Kidney (tissue), 22 donors: ENCODE measurements at places on chromosomes 12 and 14.

DNA sequence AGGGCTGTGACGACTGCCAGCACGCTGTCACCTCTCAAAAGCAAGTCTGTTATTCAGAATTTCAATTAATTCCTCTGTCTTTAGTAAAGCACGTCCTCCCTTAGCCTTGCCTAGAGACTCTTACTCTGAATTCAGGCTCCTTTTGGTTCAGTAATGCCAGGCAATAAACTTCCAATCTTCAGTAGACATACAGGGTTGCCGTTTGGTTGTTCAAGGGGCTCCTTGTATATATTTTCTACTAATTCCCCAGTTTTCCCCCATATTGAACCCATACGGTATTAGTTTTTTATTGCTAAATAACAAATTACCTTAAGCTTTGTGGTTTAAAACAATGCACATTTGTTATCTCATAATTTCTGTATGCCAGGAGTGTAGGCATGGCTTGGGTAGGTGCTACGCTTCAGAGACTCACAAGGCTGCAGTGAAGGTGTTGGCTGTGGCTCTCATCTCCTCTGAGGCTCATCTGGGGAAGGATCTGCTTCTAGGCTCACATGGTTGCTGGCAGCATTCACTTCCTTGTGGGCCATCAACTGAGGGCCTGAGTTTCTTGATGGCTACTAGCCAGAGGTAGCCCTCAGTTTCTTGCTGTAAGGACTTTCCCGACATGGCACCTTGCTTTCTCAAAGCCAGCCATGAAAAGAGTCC is 7.3 kb upstream of the CLECL1 start:
- DNase-seq, result no peak

GRCh38 chr12:106101803-106102202 is 37.0 kb downstream of the NUAK1 start:
- no peak for DNase-seq

- DNase-seq, result peak; percentile 80
These were observed 725 bp downstream of the RIMBP2 start for GRCh38 chr12:130715150-130715997.

GRCh38 chr14:34649344-34649743 is 19.4 kb upstream of the SNX6 start:
- no peak for DNase-seq

- DNase-seq, result no peak
These were observed 25.1 kb downstream of the PRKAB1 start for GRCh38 chr12:119692997-119693396.

DNA sequence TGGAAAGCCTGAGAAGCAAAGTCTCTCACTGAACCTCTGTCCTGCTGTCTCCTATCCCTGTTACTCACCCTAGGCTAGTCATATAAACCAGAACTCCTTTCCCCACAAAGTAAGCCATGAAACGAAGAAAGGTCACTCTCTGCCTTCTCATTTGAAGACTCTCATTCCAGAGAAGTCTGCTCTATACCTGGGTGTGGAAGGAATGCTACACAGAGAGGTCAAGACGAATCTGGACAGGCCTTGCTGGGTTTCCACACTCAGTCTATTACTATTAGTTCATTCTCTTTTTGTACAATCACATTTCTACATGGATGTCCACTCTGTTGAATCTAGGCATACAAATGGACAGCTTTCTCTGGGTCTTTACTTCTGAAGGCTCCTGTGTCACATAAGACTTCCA is 2.4 kb upstream of the AEBP2 start:
- DNase-seq, result no peak

- no peak for DNase-seq
These were observed 90.0 kb downstream of the RIN3 start for GRCh38 chr14:92603309-92604242.

- no peak for DNase-seq
These were observed 49.5 kb downstream of the PRMT8 start for GRCh38 chr12:3540387-3540990.

- no peak for DNase-seq
These were observed 62.6 kb upstream of the ESRRB start for GRCh38 chr14:76313303-76313702.

DNA sequence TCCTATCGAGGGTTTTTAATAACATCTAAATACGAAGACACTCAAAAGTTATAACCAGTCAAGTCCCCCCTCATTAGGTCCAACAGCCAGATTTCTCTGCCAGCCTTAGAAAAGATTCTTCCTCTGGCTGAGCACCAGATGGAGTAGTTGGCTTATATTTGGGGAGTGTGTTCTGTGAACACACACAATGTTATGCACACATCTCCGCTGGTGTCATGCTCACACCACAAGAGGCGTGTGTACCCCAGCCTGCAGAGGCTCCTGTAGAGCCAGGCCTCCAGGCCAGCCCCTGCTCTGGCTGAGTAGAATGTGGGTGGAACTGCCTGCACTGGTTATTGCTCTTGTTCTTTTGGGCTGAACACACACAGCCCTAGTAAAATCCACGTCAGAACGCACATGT is 64.0 kb downstream of the PIWIL1 start:
- DNase-seq, result peak; percentile 50

GRCh38 chr12:106459534-106459933 is 102.0 kb downstream of the POLR3B start:
- no peak for DNase-seq

DNA sequence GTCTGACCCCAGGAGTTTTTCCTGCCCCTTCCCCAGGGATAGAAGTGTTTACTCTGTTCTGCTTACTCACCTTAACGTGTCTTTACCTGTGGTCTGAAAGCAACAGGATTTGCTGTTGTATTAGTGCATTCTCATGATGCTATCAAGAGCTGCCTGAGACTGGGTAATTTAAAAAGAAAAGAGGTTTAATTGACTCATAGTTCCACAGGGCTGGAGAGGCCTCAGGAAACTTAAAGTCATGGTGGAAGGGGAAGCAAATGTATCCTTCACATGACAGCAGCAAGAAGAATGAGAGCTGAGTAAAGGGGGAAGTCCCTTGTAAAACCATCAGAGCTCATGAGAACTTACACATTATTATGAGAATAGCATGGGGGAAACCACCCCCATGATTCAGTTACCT is 240.4 kb downstream of the SNAPC1 start:
- no peak for DNase-seq

- DNase-seq, result no peak
These were observed 33.1 kb upstream of the MMP19 start for GRCh38 chr12:55875704-55876467.

GRCh38 chr14:28635387-28635786 is 131.2 kb upstream of the FOXG1 start:
- no peak for DNase-seq

DNA sequence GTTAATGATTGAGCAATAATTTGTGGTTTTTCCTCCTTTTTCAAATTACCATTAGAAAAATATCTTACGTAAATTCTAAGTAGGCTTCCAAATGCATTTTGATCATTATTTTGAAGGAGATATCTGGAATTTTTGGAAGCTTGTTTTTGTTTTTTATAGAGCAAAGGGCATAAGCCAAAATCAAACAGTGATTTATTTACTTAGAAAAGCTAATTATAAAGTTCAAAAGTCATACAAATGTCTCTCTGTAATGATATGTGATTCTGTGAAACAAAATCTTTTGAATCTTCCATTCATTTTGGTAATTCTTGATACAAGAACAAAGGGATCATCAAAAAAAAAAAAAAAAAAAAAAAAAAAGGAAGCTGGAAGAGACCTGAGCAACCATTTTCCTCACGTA is 416.8 kb downstream of the ETNK1 start:
- DNase-seq, result no peak

DNA sequence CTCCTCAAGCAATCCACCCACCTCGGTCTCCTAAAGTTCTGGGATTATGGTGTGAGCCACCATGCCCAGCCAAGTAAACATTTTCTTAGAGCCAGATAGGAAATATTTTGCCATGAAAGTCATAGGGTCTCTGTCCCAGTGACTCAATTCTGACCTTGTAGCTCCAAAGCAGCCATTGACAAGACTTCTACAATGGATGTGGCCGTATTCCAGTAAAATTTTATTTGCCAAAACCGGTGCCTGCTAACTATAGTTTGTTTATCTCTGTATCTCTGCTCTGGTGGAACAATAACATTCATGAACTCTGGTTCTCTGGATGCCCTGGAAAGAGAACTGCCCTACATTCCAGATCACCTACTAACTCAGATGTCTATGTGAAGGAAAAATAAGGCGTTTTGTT is 54.6 kb upstream of the USP44 start:
- DNase-seq, result no peak

DNA sequence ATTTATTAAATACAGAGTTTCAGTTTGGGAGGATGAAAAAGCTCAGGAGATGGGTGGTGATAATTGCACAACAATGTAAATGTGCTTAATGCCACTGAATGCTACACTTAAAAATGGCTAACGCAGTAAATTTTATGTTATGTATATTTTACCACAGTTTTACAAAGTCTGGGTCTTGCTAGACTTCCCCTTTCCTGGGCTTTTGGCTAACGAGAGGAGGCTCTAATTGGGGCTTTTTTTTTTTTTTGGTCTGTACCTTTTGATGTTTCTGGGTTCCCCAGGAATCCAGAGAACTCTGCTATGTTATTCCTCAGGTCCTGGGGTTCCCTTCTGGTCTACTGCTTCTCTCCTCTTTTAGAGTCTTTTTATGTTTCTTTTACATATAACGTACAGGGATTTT is 355.5 kb downstream of the CACNA1C start:
- DNase-seq, result no peak

DNA sequence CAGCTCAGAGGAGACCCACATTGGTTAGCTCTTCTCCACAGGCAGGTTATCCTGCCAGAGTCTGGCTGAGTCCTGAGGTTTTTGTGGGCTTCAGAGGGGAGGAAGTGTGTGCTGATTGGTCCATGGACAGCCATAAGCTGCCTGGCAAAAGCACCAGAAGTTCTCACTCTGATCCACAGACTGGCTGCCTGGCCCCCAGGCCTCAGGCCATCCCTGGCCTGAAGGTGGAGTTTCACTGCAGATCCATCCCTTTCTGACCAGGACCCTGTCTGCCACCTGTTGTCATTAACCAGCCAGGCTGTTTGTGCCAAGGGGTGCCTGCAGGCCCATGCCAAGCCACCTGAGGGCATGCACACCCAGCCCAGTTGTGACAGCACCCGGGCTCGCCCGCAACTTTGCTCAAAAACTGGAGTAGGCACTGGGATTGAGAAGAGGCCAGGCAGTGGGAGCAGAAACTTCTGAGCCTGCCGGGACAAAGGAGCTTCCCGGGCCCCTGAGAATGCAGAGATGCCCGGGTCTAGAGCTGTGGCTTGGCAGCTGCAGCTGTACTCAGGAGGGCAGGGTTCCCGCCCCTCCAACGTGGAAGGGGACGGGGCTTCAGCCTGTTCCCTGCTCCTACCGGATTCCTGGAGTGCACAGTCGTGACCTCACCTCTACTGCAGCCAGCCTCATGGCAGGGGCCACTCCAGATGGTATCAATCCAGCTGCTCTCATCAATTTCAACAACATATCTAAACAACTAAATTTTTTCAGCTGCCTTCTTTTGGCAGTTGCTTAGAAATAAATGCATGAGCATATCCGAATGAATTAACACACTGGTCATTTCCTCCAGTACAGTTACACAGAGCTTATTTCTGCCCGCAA is 1277.3 kb downstream of the SLC16A7 start:
- no peak for DNase-seq

GRCh38 chr12:99119943-99120342 is 474.9 kb downstream of the APAF1 start:
- DNase-seq, result no peak

- DNase-seq, result no peak
These were observed 136.8 kb upstream of the PTPRB start for GRCh38 chr12:70774055-70774454.

DNA sequence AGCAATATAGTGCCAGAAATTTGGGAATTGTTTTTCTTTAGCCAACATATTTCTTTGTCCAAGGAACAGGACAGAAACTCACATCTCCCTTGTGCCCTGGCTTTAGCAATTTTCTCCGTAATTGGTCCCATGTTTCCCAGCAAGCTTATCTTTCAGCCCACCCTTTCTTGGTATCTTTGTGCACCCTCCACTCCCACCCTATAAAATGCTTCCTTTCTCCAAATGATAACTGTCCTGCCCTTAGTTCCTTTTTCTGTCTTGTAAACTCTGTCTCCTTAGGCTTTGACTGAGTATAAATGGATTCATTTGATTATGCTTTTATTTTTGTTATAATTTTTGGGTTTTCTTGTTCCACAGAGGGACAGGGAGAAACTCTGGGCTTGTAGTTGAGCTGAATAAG is 442.8 kb downstream of the ATP23 start:
- no peak for DNase-seq

DNA sequence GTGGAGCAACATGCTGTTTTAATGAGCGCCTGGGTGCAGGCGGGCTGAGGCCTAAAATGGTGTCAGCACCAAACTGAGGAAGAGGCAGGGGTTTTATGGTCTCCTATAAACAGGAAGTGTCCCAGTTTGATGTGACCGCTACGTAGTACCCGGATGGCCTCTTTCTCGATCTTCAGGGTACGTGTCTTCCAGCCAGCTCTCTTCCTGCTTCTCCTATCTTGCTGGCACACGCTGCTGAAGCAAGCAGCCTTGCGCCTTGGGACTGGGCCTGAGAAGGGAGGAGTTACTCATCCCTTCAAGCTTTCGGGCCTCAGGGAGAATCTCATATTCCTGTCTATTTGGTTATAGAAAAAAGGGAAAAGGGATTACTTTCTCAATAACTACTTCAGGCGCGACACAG is 28.2 kb upstream of the RNASE1 start:
- no peak for DNase-seq

- DNase-seq, result no peak
These were observed 9.4 kb downstream of the ERP27 start for GRCh38 chr12:14928931-14929330.

GRCh38 chr14:75363570-75364227 is 64.1 kb upstream of the JDP2 start:
- no peak for DNase-seq

- peak; percentile 29 for DNase-seq
These were observed 613.0 kb downstream of the RPS29 start for GRCh38 chr14:48973151-48973550.

DNA sequence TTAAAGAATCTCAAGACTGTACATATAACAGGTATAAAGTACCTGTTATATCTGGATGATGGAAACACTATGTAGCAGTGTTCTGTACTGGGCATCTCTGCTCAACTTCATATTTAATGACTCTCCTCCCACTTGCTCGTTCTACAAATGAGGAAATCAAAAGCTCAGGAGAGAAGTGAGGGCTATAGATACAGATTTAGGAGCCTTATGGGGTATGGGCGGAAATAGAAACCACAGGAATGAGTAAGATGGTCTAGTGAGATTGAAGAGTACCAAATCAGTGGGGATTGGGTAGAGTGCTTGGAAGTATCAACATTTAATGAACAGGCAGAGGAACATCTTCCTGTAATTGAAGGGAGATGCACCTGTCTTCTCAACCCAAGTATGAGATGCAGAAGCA is 23.8 kb upstream of the POLR3B start:
- no peak for DNase-seq
